Karpas-422 (cell line): ENCODE measurements at places on chromosomes 11 and 22.
A peak's percentile ranks its signal among the peaks of the same experiment; 100 is the strongest.

- no peak for DNase-seq
Observed at GRCh38 chr11:7257724-7258123, 6.0 kb downstream of the SYT9 start.

- DNase-seq = no peak
Observed at GRCh38 chr11:63023222-63023814, 7.7 kb upstream of the SLC22A8 start.

- no peak for DNase-seq
Observed at GRCh38 chr11:128872594-128872993, 5.5 kb upstream of the KCNJ1 start.

GRCh38 chr11:23317816-23318215, 457.5 kb upstream of the CCDC179 start:
- DNase-seq = no peak

GRCh38 chr11:117505285-117505970, 177.8 kb downstream of the CEP164 start:
- DNase-seq = no peak

DNA sequence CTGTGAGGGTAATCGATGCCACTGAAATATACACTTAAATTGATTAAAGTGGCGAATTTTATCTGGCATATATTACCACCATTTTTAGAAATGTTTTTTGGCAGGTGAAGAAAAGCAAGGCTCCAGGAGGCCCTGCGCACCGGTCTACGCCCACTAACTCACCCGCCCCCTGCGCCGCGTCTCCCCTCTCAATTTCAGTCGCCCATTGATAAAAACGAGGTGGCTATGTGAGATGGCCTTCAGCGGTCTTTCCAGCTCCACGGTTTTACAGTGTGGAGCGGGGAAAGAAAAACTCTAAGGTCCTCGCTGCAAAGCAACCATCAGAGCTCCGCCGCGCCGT, 602 bp upstream of the AQP11 start:
- DNase-seq = no peak

GRCh38 chr22:39129081-39129480, 23.4 kb downstream of the CBX7 start:
- no peak for DNase-seq

DNA sequence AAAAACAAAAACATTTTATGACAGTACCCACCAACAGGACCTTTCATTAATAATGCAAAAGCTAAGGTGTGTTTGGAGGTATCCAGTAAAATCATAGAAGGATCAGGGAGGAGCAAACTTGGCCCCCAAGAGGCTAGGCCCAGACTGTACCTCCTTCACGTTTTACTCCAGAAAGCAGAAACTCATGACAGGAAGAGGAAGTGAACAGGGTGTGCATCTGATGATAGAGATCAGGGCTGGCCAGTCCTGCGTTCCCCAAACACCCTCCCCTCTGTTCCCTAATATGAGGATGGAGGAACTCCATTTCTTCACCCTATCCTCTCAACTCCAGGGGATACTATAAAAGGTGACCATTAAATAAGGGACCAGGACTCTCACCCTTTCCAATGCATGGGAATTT, 10.2 kb upstream of the MS4A12 start:
- DNase-seq = peak; percentile 86

DNA sequence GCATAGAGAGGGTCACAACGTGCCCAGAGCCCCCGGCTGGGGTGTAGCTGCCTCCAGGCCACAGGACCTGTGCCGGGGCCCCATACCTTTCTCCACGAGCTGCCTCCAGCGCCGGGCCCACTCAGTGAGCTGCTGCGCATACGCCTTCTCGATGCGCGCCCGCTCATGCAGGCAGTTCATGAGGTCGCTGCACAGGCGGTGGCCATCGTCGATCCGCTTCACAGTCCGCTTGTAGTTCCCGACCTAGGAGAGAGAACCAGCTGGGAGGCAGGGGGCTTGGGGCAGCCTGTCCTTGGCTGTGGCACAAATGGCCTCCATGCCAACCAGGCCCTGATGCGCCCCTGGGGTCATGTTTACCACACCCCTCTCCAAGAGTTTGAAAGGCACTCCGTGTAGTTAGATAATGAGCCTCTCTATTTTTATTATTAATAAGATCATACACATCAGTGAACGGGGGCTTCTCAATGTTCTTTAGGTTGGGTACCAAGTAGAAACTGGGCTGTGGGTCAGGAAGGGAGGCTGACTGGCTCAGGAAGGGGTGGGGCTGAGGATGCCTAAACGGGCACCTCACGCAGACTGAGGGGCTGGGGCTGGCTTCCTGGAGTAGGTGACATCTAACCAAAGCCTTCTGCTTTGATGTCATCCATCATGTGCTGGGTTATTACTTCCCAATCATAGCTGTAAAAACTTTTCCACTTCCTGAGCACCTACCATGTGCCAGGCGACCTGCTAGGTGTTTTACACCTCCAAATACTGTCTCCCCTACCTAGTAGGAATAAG, 36.5 kb upstream of the ARFGAP3 start:
- no peak for DNase-seq
